CD4-positive, alpha-beta T cell treated with Interleukin-17A for 4 hours (primary cell): ENCODE measurements at places on chromosomes 1 and 21.

GRCh38 chr1:15684042-15684461, at the start of gene PLEKHM2:
PLEKHM2 (plus strand) TSS chr1:15684320; CDS start chr1:15684559, 239 bp downstream.
- DNase-seq = peak; percentile 67

- DNase-seq = no peak
Observed at GRCh38 chr21:45528981-45529784, 13.1 kb downstream of the SLC19A1 start.

- DNase-seq = peak; percentile 7
Observed at GRCh38 chr1:47507881-47508701, 70.2 kb downstream of the FOXD2 start.

- peak; percentile 81 for DNase-seq
Observed at GRCh38 chr1:206725109-206725963, 40.6 kb downstream of the MAPKAPK2 start.

DNA sequence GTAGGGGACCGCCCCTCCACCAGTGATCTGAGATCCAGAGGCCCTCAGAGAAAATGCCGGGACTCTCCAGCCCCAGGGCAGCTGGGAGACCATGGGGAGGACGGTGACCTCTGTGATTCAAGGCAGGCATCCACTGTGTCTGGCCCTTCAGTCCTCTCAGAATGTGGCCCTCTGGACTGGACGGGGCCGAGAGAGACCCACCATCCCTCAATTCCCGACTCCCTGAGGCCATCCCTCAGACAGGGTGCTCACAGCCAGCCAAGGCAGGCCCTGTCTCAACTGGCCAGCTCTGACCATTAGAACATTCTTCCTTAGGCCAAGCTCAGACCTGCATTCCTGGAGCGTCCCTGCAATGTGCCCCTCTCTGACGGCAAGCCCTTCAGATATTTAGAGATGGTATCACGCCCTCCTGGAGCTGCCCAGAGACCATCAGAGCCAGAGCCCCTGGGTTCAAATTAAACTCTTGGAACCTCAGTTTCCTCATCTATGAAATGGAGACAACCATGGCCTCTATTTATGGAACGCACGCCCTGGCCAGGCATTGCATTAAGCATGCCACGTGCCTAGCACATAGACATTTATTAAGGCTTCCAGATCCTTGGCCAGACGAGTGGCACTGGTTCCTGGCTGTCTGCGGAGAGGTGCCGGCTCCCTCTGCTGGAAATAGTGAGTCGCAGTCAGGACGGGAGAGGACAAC, 9.6 kb upstream of the EPS8L3 start:
- DNase-seq = peak; percentile 76
